Neural crest cell (in vitro differentiated cells): ENCODE measurements at places on chromosomes 11 and 22. TPM values are rescaled to one million over a fixed set of nuclear protein-coding genes. Genes with fewer than 3 reads are reported as not detected.

Gene NXPE4
- not detected in 2 replicates for total RNA-seq

Gene ST14
- 0.12 and 0.30 TPM in 2 replicates for total RNA-seq

Gene DEPDC7
- total RNA-seq = 3.9 and 4.2 TPM in 2 replicates

Gene SNX32
- 1.9 and 2.4 TPM in 2 replicates for total RNA-seq

Gene C11orf52
- total RNA-seq = not detected in 2 replicates

Gene PAAF1
- 27.5 and 33.2 TPM in 2 replicates for total RNA-seq

Gene SNX15
- 31.7 and 36.5 TPM in 2 replicates for total RNA-seq

Gene OR51E2
- total RNA-seq = not detected in 2 replicates

GRCh38 chr11:64339754-64340408 lies at the start of gene CCDC88B:
CCDC88B (plus strand) TSS chr11:64340204; CDS start chr11:64340267, 63 bp downstream.
- no peak for DNase-seq

GRCh38 chr11:82899957-82900276 lies 313 bp downstream of the PRCP start:
- DNase-seq = no peak

- DNase-seq = peak; percentile 75
These were observed 53.1 kb downstream of the CNTF start for GRCh38 chr11:58675334-58676155.

DNA sequence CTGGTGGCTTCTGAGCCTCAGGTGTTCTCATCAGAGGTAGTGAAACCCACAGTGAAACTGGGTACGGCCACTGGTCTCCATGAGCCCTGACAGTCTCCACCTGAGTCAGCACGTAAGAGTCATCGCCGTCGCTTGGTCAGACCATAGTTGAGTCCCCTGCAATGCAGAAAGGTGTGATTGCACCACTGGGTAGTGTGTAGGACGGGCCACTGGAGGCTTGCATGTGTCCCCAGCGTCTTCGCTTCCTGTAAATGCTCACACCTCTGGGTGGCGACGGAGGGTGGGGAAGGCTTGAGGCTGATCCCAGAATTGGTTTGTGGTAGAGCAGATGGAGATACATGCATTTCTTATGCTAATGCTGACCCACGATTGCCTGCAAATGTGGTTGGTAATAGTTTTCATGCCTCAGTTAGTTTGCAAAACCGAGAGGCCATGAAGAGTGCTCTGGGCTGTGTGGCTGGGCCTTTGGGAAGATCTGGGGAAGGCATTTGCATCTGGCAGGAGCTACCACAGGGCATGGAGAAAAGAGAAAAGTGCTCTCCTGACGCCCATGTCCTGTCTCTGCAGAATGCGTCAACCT lies 26.5 kb downstream of the CTTN start:
- no peak for DNase-seq

- no peak for DNase-seq
These were observed 99.0 kb downstream of the BRD1 start for GRCh38 chr22:49728570-49729271.

DNA sequence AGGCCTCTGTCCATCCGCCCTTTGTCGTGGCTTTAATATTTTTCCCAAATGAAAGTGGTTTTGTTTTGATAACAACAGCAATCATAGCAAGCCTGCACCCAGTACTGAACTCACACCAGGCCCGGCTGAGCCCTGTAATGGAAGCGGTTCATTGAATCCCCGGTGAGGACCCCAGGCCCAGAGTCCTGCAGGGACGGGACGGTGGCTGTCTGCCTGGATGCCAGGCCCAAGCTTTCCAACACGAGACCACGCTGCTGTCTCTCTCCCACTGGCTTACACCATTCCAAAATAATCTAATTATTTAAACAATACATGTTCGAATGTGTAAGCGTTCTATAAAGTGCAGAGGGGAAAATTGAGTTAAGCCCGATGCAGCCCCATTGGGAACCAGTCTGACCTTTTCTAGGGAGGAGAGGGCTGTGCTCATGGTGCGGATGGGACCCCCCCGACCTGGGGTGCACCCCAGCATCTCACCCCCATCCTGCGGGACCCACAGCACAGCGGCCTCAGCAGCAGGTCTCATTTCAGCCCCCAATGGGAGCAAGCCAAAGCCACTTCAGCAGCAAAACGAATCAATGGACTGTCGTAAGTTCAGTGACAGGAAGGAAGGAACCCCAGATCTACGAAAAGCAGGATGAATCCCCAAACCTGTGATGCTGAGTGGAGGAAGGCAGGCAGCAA lies 1046.9 kb downstream of the BRD1 start:
- no peak for DNase-seq

DNA sequence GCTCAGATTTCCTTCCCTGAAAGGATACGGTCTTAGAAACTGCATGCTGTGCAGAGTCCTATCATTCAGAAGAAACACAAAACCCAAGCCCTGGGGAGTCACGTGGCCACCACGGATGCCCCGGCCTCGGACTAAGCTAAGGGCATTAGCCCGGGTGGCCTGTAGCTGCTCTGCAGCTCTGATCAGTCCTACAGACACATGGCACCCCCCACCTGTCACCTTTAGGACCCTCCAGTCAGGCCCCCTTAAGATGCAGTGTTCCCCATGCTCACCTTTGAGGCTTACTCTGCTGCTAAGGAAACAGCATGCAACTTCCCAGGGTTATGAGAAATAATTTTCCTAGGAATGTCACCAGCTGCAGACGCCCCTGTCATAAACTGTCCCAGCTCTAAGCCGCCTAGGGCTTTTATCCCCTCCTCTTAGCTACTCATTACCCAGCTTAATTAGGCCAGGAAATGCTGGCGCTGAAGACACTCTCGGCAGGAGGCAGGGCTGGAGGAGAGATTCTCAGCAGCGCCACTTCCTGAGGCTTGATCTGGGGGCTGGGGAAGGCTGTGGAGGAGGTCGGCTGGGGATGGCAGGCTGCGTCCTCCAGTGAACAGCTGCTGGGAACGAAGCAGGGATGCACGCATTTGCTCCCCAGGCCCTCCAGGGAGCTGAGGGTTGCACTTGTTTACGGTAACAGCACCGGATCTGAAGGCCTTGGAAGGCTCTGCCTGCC lies 47.2 kb upstream of the ADA2 start:
- DNase-seq = peak; percentile 8
